Mesenteric fat pad (tissue), 1 donor: ENCODE measurements at places on chromosomes 4 and X. TPM values are rescaled to one million over a fixed set of nuclear protein-coding genes. Genes with fewer than 3 reads are reported as not detected.

The FAM241A gene
- 23.2 TPM for total RNA-seq

The CT55 gene
- not detected for total RNA-seq

The VCX2 gene
- not detected for total RNA-seq

The TCEANC gene
- 2.9 TPM for total RNA-seq

The FREM3 gene
- total RNA-seq = not detected

The HDX gene
- 5.8 TPM for total RNA-seq

- no peak for DNase-seq
Observed at GRCh38 chr4:121216461-121216860, 52.3 kb upstream of the TNIP3 start.

DNA sequence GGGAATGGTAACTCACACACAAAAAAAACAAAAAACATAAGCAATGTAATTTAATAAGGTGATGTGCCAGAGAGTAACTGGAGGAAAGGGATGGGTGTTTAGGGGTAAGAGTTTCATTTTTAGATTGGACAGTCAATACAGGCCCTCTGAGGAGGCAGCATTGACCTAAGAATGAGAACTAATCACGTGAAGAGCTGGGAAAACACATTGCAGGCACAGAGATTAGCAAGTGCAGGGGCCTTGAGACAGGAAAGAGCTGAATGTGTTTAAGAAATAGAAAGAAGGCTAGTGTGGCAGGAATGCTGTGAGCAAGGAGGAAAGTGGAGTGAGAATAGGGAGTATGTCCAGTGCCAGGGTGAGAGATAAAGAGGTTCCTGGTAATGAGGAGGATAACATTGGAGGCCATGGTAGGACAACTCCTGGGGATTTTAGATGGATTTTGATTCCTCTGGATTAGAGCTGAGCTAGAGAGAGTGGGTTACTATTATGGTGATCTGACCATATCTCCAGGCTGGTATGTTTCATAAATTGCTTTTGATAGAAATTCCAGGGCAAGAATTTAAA is 17.6 kb downstream of the PDLIM5 start:
- no peak for DNase-seq

DNA sequence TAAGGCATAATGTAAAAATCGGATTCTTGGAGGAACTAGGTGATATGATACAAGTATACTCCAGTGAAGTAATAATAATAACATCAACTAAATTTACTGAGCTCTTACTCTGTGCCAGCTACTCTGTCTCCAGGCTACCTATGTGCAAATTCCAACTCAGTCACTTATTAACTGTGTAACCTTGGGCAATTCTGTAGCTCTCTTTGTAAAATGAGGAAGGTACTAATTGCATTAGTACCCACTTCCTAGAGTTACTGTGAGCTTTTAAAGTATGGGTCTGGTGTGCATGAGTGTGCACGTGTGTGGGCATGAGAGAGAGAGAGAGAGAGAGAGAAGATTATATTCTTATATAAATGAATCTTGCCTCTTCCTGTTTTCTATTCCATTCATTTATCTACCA is 169.9 kb downstream of the KCNIP4 start:
- DNase-seq = no peak

GRCh38 chr4:105679186-105679585 is 29.3 kb downstream of the INTS12 start:
- no peak for DNase-seq

- DNase-seq = no peak
Observed at GRCh38 chrX:65035446-65035770, 59.2 kb upstream of the ZC4H2 start.

DNA sequence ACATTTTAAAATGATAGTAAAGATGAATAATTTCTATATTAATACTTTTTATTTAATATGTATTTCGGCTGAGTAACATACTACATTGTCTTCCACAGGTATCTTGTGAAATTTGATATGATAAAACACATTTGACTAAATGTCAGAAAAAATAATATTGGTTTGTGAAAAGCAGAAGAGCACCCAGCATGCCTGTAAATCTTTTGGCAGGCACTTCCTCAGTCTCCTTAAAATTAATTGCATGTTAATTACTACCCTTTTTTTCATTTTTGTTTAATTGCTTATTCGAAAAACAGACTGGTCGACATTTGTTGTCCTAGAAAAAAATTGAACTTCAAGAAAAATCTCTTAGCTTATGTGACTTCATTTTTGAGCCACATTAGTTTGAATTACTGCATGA is 40.6 kb downstream of the CLCN3 start:
- DNase-seq = no peak

DNA sequence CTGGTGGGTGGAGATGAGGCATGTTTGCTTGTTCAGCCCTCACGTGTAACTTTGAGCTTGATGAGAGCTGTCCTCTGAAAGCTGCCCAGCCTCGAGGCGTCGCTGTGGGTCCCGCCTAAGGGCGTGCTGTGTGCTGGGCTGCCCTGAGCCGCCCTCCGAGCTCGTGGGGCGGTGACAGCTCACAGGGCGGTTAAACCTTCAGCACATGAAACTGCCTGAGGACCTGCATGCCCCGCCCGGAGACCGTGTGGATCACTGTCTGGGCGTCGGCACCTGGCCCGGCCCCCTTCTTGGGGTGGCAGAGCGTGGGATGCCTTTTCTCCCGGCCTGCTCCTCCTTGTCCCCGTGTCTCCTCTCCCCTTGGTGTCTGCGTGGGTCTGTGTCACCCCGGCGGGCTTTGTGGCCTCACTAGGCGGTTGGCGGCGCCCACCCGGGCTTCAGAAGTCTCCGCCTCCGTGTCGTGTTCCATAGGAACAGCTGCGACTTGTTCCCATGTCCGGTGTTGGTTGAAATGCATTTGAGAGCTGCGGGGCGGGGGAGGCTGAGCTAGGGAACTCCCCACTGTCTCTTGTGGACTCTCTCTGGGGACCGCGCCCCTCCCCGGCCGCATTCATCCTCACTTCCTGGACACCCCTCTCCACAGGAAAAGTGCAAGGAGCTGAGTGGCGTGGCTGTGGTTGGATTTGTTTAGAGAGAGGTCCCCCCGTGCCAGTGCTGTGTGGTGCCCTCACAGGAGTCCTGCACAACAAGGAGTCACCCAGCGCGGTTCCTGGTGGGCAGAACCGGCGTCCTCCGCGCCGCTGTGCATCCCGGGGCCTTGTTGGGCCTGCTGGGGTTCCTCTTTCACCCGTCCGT is 6.8 kb downstream of the AKAP17A start:
- peak; percentile 81 for DNase-seq

GRCh38 chr4:125734504-125734903 is 419.7 kb downstream of the FAT4 start:
- no peak for DNase-seq

DNA sequence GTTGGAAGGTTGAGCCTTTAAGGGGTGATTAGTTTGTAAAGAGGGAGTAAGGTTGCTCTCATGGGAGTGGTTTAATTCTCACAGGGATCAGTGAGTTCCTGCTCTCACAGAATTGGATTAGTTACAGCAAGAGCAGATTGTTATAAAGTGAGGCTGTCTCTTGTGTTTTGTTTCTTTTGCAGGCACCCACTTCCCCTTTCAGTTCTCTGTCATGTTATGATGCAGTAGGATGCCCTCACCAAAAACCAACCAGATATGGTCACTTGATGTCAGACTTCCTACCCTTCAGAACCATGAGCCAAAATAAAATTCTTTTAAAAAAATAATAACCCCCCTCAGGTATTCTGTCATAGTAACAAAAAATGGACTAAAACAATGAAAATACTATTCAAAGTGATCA is 19.9 kb upstream of the IGSF1 start:
- no peak for DNase-seq

DNA sequence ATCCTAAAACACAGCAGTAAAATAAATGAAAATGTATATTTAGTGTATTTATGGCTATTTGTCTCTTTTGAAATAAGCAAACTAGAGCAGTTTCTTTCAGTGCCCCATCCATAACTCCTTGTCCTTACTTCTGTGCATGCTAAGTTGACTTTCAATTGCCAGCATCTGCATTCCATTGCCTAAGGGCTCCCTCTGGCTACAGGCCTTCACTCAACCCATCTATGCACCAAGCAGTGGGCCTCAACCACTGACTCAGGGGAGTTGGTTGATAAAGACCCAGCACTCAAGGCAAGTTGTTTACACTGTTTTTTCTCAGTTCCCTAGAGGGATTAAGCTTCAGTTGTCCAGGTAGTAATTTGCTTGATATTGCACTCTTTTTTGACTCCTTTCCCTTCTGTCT is 265.7 kb downstream of the IQCM start:
- DNase-seq = no peak

DNA sequence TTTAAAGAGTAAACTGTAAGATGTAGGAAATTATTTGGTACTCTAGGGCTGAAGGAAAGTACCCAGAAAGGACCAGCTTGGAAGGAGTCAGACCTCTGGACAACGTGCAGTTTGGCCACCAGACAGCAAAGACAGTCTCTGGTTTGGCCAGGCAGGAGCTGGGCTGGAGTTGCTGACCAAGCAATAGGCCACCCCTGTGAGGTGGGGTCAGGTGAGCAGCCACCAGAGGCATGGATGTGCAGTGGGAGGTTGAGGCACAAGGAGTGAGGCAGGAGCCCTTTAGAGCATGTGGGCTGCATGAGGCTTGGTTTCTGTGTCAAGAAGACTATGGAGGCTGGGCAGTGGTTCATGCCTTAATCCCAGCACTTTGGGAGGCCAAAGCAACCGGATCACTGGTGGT is 17.7 kb upstream of the MRFAP1 start:
- DNase-seq = no peak

DNA sequence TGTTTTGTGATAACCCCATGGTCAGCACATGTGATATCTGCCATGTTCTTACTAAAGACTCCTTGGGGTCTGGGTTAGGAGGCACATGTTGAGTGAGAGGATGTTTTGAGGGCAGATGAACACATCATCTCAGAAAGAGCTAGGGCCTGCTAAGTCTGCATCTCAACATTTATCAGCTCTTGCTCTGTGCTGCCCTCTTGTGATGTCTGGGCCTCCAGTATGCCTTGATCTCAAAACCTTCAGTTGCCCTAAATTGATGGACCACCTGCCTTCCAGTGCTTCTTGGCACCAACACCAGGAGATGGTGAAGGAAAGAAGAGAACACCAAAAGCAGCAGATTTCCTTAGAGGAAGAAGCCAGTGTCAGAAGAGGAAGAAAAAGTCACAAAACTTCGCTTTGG is 22.5 kb downstream of the MID1 start:
- DNase-seq = no peak

DNA sequence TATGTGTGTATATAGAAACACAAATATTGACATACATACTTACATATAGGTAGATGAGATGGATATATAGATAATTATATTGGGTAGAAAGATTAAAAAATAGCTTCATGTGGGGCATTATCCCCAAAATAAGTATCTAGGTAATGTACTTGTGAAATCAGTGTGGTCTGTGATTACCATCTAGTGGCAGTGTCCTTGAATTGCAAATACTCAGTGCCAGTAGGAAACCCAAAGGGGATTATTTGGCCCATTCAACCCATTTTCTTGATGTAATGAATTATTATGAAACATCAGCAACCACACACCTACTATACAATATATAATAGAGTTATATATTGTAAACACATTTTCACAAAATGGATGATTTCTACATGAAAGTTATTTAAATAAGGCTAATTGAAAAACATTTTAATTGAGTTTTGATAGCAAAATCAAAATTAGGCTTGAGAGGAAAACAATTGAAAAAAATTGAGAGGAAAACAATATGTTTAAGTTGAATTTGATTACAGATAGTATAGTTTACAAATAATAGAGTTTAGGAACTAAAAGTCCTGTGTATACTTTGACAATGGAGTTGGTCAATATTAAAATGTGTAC is 389.4 kb downstream of the GALNTL6 start:
- no peak for DNase-seq
